ENCODE measurements at places on chromosomes 12 and 14. TPM values are rescaled to one million over a fixed set of nuclear protein-coding genes. Genes with fewer than 3 reads are reported as not detected.

DNA sequence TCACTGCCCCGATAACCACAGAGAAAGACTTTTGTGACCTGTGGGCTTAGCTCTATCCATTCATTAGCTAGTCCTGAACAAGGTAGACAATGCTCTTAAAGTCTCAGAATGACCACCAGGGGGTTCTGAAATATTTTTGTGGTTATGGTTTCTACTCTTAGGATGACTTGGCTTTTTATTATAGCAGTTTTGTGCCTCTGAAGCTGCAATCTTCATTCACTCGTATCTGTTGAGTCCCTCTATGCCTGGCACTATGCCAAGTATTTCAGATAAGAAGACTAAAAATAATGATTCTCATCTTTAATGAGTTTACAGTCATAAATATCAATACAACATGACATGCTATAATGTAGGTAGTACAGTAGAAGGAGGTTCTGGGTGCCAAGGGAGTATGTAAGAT lies 130.8 kb upstream of the TRHDE start:
- no peaks in the 10 kb centered on the region for H3K27me3 ChIP-seq
- no peak overlapping the region for H3K4me3 ChIP-seq
- H3K4me1 ChIP-seq: no peaks in the 10 kb centered on the region
- no peaks in the 10 kb centered on the region for H3K36me3 ChIP-seq

DNA sequence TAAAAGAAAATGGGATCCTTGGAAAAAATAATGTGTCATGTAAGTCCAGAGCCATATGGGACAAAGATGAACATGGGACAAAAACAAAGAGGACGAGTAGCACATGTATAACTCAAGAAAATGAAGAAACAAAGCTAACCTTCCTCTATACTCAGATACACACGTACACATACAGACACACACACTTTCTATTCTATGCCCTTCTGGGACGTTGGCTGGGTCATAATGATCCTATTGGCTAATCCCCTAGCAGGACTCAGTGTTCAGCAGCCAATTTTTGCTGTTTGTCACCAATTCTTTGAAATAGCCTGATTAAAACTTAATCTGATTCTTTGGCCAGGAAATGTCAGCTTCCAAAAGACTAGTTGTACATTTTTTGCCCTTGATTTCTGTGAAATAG lies 189.4 kb upstream of the FOXG1 start:
- no peak overlapping the region for H3K27ac ChIP-seq
- no peak for DNase-seq
- no peak overlapping the region for H3K4me3 ChIP-seq
- no peaks in the 10 kb centered on the region for H3K36me3 ChIP-seq
- H3K4me1 ChIP-seq: no peaks in the 10 kb centered on the region

FAM186B gene
- 0.75 TPM for total RNA-seq

DNA sequence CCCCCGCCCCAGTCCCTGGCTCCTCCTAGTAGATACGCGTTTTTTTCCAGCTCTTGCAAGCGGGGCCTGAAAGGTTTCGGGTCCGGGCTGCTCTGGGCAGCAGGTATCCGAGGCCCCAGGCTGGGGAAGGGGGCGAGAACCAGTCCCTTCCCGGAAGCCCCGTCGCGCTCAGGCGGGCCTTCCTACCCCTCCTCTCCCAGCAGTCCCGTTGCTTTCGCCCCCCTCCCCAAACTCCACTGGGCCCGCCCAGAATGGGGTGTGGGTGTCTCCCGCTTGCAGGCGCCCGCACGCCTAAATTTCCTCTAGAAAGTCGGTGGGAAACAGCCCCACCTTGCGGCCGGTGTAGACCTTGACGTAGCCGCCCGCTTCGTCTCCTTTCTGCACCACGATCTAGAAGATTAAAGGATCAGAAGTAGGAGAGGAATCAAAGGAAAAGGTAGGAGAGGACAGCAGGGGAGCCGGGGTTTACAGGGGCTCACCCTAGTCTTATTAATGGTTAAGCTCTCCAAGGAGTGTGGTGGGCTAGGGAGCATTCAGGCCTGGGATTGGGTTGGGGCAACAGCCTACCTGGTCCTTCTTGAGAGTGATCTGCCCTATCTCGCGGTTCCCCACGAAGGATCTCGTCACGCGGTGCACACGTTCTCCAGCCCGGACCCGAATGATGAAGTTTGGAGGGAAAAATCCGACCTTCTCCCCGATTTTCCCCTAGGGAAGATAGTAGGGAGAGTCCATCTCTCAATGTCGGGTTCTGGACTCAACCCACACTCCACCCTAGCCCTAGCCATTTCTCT lies 7.3 kb downstream of the STAC3 start:
- DNase-seq: peak; percentile 87
- peaks cover 51% of the 10 kb centered on the region for H3K27me3 ChIP-seq
- H3K36me3 ChIP-seq: no peaks in the 10 kb centered on the region
- no peak overlapping the region for H3K27ac ChIP-seq
- peak overlapping the region; percentile 39 for H3K4me3 ChIP-seq
- peaks cover 45% of the 10 kb centered on the region for H3K4me1 ChIP-seq

DNA sequence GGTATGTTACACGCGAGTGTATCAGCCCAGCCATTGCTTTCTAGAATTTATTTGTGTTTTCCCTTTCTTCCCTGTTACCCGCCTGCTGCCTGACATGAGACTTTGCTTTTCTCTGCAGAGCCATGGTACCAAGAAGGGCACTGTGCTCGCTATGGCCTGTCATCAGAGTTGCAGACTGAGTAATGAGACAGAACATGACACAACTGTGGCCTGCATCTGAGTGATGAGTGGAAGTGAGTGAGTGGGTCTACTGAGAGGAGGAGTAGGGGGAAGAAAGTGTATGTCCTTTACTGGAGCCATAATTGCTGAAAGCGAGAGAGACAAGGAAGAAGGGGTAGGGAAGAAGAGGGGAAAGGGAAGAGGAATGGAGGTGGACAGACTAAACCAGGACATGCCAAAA lies 2.9 kb downstream of the RILPL1 start:
- no peak overlapping the region for H3K4me3 ChIP-seq
- no peak for DNase-seq
- no peaks in the 10 kb centered on the region for H3K36me3 ChIP-seq
- H3K27me3 ChIP-seq: no peaks in the 10 kb centered on the region
- H3K27ac ChIP-seq: no peak overlapping the region

C14orf39 gene
- not detected for total RNA-seq

All from upper lobe of right lung (tissue), 1 donor.